ENCODE measurements at places on chromosomes 6 and 20. TPM values are rescaled to one million over a fixed set of nuclear protein-coding genes. Genes with fewer than 3 reads are reported as not detected.
A peak's percentile ranks its signal among the peaks of the same experiment; 100 is the strongest.

GRCh38 chr20:59331721-59332329, 31.4 kb downstream of the EDN3 start:
- H3K4me1 ChIP-seq: no peaks in the 10 kb centered on the region
- DNase-seq: no peak
- no peaks in the 10 kb centered on the region for H3K27me3 ChIP-seq
- no peak overlapping the region for H3K4me3 ChIP-seq

DNA sequence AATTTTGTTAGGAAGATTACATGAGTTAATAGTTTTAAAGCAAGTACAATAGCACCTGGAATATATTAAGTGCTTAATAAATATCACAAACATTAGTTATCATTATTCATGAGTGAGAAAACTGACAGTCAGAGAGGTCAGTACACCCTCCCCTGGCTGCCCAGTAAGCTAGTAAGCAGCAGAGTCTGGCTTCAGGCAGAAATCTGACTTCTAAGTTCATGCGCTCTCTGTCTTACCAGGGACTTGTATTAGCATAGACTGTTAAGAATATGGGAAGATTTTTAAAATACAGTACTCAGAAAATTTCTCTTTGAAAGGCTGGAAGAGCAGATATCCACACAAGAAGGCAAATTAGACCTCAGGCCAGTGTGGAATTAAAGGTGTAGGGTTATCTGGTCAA, 40.8 kb downstream of the BCAS1 start:
- H3K4me3 ChIP-seq: no peak overlapping the region
- no peak overlapping the region for H3K27ac ChIP-seq
- no peaks in the 10 kb centered on the region for H3K4me1 ChIP-seq
- H3K27me3 ChIP-seq: no peaks in the 10 kb centered on the region
- DNase-seq: no peak
- H3K36me3 ChIP-seq: no peaks in the 10 kb centered on the region

DNA sequence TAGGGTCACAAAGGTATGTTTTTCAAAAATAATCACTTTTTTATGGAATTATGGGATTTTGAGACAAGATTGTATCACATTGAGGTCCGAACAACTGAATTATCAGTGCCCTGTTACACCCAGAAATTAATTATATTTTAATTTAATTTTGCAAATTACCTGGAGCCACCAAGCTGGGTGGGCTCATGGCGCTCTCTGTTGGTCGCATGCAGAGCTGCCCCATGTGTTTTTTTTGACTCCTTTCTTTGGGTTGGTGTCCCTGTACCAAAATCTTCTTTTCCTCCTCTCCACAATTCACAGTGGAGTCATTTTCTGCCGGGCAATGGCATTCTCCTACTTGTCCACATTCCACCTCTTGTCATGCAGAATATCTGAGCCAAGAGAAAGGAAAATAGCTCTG, 38.9 kb upstream of the FRMD1 start:
- no peak for DNase-seq
- no peaks in the 10 kb centered on the region for H3K36me3 ChIP-seq
- H3K27me3 ChIP-seq: no peaks in the 10 kb centered on the region
- no peaks in the 10 kb centered on the region for H3K4me1 ChIP-seq

DNA sequence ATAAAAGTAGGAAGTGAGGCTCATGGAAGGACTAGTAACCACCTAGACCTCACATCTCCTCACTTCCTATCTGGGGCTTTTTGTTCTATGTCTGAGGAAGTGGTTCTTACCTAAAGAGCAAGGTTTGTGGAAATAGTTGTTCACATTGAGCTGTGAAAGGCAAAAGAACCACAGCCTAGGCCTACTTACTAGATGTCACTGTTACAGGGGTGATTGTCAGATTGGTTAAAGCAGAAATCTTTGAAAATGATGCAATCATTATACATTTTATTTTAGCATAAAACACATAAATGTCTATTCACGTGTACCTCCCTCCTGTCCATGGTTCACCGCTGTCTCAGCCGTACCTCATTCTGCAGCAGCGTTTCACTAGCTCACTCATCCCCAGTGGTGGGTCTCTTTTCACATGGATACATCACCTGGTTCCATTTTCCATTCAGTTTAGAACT, 268.8 kb downstream of the TMEM242 start:
- no peaks in the 10 kb centered on the region for H3K27me3 ChIP-seq
- no peak for DNase-seq
- H3K4me1 ChIP-seq: peaks cover 5% of the 10 kb centered on the region
- H3K36me3 ChIP-seq: no peaks in the 10 kb centered on the region

GRCh38 chr20:46347841-46348803, 39.8 kb upstream of the CDH22 start:
- H3K36me3 ChIP-seq: peaks cover 33% of the 10 kb centered on the region
- DNase-seq: no peak
- no peak overlapping the region for H3K4me3 ChIP-seq

GRCh38 chr6:1581120-1581991, 28.4 kb upstream of the FOXC1 start:
- H3K27me3 ChIP-seq: no peaks in the 10 kb centered on the region
- H3K27ac ChIP-seq: no peak overlapping the region
- H3K36me3 ChIP-seq: no peaks in the 10 kb centered on the region
- H3K4me1 ChIP-seq: no peaks in the 10 kb centered on the region

GRCh38 chr6:92047860-92048259, 1371.5 kb downstream of the EPHA7 start:
- H3K4me1 ChIP-seq: no peaks in the 10 kb centered on the region
- DNase-seq: no peak
- H3K4me3 ChIP-seq: no peak overlapping the region

DNA sequence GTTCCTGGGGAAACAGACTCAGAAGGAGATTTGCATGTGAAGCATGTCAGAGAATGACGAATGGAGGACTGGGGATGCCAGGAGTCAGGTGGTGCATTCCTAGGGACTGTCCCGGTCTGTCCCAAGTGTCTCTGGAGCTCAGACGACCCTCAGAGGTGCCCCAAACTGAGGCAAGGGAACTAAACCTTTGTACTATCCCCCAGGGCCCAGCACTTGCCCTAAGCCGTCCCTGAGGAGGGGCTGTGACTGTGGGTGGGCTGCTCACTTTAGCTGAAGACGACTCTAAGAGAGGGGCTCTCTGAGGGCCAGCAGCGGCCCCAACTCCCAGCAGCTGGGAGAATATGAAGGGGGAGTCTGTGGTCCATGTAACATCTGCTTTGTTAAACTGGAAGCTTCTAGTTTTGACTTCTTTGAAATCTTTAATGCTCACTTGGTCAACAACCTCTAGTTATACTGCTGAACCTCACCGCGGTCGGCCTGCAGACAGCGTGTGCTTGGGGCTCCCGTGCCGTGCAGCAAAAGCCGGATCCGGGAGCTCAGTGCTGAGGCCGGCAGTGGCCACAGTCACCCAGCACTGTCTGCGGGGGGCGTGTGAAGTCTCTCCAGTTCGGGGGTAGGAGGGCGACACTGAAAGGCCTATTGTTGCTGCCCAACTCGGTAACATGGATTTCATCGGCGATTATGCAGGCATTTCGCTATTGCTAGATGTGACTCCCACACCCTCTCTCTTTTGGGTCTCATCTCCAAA, 34.2 kb downstream of the TUBB2B start:
- DNase-seq: no peak
- H3K36me3 ChIP-seq: no peaks in the 10 kb centered on the region
- H3K27ac ChIP-seq: no peak overlapping the region

GRCh38 chr20:9926007-9926406, 87.1 kb upstream of the PAK5 start:
- H3K27me3 ChIP-seq: no peaks in the 10 kb centered on the region
- H3K4me1 ChIP-seq: no peaks in the 10 kb centered on the region
- no peaks in the 10 kb centered on the region for H3K36me3 ChIP-seq
- no peak overlapping the region for H3K27ac ChIP-seq
- H3K4me3 ChIP-seq: no peak overlapping the region
- no peak for DNase-seq

GRCh38 chr6:79463621-79464050, 73.6 kb downstream of the LCA5 start:
- H3K36me3 ChIP-seq: no peaks in the 10 kb centered on the region
- peaks cover 5% of the 10 kb centered on the region for H3K4me1 ChIP-seq
- no peaks in the 10 kb centered on the region for H3K27me3 ChIP-seq
- H3K27ac ChIP-seq: no peak overlapping the region
- no peak for DNase-seq

- DNase-seq: peak; percentile 46
- no peaks in the 10 kb centered on the region for H3K27me3 ChIP-seq
- no peaks in the 10 kb centered on the region for H3K36me3 ChIP-seq
- peak overlapping the region; percentile 83 for H3K27ac ChIP-seq
- H3K4me3 ChIP-seq: no peak overlapping the region
Measured at GRCh38 chr6:158708239-158708638, 58.4 kb downstream of the SYTL3 start.

GRCh38 chr6:82072121-82072521, 175.4 kb downstream of the IBTK start:
- H3K27me3 ChIP-seq: no peaks in the 10 kb centered on the region
- no peak overlapping the region for H3K4me3 ChIP-seq
- DNase-seq: no peak
- no peaks in the 10 kb centered on the region for H3K4me1 ChIP-seq
- no peaks in the 10 kb centered on the region for H3K36me3 ChIP-seq
- no peak overlapping the region for H3K27ac ChIP-seq

- no peak overlapping the region for H3K4me3 ChIP-seq
- no peaks in the 10 kb centered on the region for H3K4me1 ChIP-seq
- H3K27ac ChIP-seq: no peak overlapping the region
- no peaks in the 10 kb centered on the region for H3K27me3 ChIP-seq
Measured at GRCh38 chr6:19160081-19160730, 677.0 kb upstream of the ID4 start.

- H3K27me3 ChIP-seq: no peaks in the 10 kb centered on the region
- no peaks in the 10 kb centered on the region for H3K36me3 ChIP-seq
- no peak overlapping the region for H3K27ac ChIP-seq
- no peaks in the 10 kb centered on the region for H3K4me1 ChIP-seq
- no peak for DNase-seq
Measured at GRCh38 chr6:126195625-126196236, 144.2 kb upstream of the CENPW start.

GRCh38 chr6:109455437-109456110, at the start of gene MICAL1:
MICAL1 (minus strand) TSS chr6:109455772; CDS start chr6:109454196, 1,576 bp downstream.
- no peaks in the 10 kb centered on the region for H3K36me3 ChIP-seq
- H3K27me3 ChIP-seq: no peaks in the 10 kb centered on the region
- peak within 1 kb of the TSS; percentile 84 for H3K27ac ChIP-seq

DNA sequence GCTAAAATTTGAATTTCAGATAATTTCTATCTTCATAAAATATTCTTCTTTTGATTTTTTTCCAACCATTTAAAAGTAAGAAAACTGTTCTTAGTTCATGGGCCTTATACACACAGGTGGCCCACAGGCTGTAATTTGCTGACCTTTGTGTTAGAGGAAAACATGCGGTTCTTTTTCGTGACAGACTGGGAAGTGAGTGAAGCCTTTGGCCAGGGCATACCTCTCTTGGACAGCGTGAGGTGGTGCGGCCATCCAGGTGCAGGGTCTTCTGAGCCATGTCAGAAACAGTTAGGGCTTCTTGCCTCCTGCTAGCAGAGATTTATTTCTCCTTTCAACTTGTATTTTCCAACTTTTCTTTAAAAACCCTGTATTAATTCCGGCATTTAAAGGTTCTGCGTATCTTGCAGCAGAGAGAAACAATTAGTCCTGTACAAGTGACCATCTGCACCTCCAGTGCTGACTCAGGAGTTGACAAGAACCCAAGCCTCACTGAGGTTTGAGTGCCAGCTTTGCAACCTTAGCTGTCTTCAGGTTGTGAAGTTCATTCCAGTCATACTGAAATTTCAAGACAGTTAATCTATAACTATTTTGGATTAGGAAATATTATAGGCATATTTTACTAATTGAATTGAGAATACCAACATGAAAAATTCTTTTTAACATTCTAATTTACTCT, 177.8 kb downstream of the LY86 start:
- no peaks in the 10 kb centered on the region for H3K4me1 ChIP-seq
- no peak for DNase-seq
- no peaks in the 10 kb centered on the region for H3K36me3 ChIP-seq
- no peak overlapping the region for H3K4me3 ChIP-seq

DNA sequence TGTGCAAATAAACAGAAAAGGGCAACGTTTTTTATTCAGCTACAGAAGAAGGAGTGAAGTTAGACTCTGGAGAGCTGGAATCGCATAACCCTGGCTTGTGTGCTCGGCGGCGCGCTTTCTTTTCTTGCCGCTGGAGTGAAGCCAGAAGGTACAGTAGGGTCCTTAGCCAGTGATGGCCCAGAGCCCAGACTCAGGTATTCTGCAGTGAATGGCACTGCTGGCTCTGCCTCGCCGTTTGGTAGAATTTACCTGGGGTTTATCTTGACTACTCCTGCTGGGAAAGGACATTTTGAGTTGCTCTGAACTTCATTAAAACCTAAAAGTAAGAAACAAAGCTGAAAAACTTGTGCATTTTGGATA, 56.9 kb upstream of the TIAM2 start:
- no peak for DNase-seq
- no peak overlapping the region for H3K4me3 ChIP-seq
- H3K27ac ChIP-seq: no peak overlapping the region
- H3K36me3 ChIP-seq: no peaks in the 10 kb centered on the region

- no peaks in the 10 kb centered on the region for H3K36me3 ChIP-seq
- no peak for DNase-seq
Measured at GRCh38 chr6:29332676-29333075, 31.2 kb downstream of the OR14J1 start.

DNA sequence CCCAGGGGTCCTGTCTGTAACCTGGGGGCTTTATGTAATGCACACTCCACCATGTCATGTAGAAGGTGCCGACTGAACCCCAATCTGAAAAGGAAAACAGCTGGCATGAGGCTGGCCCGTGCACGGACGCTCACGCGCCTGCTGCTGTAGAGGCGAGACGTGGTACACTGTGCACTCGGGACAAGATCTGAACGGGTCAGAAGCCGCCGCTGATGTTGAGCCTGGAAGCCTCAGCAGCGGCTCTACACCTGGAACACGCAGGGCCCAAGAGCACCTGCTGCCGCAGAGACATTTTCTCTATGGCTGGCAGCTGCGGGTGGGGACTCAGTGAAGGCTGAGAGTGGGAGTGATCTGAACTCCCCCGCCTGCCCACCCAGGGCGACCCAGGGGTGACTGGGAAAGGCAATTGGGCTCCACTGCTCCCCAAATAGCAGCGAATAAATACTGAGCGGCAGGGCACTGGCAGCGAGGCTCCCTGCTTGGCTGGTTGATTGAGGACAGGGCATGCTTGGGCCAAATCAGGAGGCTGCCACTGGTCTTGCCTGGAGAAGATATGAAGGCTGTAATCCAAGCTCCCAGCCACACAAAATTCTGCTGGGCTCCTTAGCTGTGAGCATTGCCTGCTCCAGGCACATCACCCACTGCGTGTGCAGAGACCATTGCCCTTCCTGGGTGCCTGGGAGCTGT, 2.5 kb upstream of the OGFR start:
- H3K4me1 ChIP-seq: peaks cover 25% of the 10 kb centered on the region
- H3K36me3 ChIP-seq: peaks cover 40% of the 10 kb centered on the region
- DNase-seq: no peak
- H3K4me3 ChIP-seq: no peak overlapping the region
- no peak overlapping the region for H3K27ac ChIP-seq
- H3K27me3 ChIP-seq: no peaks in the 10 kb centered on the region

GRCh38 chr20:43252761-43253160, 63.1 kb upstream of the PTPRT start:
- no peak overlapping the region for H3K4me3 ChIP-seq
- no peaks in the 10 kb centered on the region for H3K4me1 ChIP-seq
- H3K36me3 ChIP-seq: no peaks in the 10 kb centered on the region
- no peak for DNase-seq

EFCAB8 gene
- 0.10 TPM for total RNA-seq

ISM1 gene
- total RNA-seq: not detected

AKAP7 gene
- 10.5 TPM for total RNA-seq

SLC17A9 gene
- total RNA-seq: 6.1 TPM

HLA-DPB1 gene
- 248 TPM for total RNA-seq

SNAI1 gene
- total RNA-seq: 3.9 TPM

SLC16A10 gene
- total RNA-seq: 22.8 TPM

TUBB1 gene
- 6.7 TPM for total RNA-seq

VPS52 gene
- total RNA-seq: 35.1 TPM

METTL24 gene
- 2.1 TPM for total RNA-seq

VGLL2 gene
- total RNA-seq: not detected
